Stimulated activated CD8-positive, alpha-beta memory T cell treated with anti-CD3 and anti-CD28 coated beads, Interleukin-12 subunit alpha, Interleukin-12 subunit beta, amount 100 ng/mL, for 1 hour (primary cell): ENCODE measurements at places on chromosomes 11 and 22.
A peak's percentile ranks its signal among the peaks of the same experiment; 100 is the strongest.

DNA sequence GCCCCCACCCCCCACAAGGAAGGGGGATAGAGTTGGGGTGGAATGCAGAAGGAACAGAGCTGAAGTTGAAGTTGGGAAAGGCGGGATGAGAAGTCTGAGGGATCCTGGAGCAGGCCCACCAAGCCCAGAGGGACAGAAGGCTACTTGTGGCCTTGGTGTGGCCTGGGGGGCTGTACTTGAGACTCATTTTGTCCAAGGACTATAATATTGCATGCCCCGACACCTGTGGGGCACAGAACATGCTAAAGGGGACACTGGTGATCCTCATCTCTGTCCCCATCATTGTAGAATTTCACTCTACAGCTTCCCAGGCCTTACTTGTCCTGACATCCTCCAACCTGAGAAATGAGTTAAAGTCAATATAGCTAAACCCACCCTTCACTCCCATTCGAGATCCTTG lies 1.3 kb downstream of the ESAM start:
- DNase-seq, result no peak

GRCh38 chr11:88680806-88681205 lies 343.3 kb upstream of the CTSC start:
- no peak for DNase-seq

- no peak for DNase-seq
These were observed 104.1 kb downstream of the ETS1 start for GRCh38 chr11:128483211-128483788.

DNA sequence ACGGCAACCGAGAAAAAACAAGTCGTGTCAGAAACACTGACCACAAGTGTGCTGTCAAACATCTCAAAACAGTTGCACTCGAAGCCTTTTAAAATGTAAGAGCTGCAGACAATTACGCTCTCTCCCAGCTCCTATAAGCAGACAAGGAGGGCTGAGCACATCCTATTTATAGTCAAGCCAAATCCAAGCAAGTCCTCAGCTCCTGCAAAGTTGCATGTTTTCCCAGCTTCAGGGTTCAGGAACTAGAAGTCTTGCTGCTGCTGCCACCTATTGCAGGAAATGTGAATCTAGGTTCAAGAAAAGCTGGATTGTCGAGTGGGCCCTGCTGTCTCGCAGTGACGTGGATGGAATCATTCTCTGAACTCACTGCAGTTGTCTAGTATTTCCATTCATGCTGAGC lies 15.5 kb downstream of the EFCAB6 start:
- DNase-seq, result no peak

DNA sequence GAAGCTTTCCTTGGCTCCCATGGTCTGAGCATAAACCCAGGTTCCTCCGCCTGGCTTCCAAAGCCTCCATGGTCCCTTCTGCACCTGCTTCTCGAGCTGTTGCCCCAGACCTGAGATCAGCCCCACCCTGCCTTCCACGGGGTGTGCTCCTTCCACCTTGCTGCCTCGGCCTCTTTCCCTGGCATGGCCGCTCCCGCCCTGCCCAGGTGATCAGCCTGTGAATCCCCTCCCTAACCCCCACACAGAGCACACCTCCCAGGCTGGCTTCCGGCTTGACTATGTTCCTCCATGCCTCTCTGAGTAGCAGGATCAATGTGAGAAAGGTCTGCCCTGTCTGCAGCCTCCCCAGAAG lies 2.7 kb upstream of the PPP6R3 start:
- no peak for DNase-seq

GRCh38 chr11:110141812-110142211 lies 48.6 kb downstream of the ZC3H12C start:
- DNase-seq, result no peak

DNA sequence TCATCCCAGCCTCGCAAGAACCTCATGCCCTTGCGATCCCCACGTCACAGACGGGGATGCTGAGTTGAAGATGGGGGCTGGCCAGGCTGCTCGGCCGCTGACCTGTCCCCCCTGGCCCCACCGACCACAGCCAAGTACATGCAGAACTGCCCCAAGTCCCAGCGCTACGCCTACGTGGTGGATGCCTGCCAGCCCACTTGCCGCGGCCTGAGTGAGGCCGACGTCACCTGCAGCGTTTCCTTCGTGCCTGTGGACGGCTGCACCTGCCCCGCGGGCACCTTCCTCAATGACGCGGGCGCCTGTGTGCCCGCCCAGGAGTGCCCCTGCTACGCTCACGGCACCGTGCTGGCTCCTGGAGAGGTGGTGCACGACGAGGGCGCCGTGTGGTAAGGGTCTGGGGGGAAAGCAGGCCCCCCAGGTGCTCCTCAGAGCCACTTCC lies 10.0 kb downstream of the MUC5B start:
- no peak for DNase-seq

- no peak for DNase-seq
These were observed 44.5 kb downstream of the NECTIN1 start for GRCh38 chr11:119684361-119685110.

- no peak for DNase-seq
These were observed 113.5 kb downstream of the GUCY1A2 start for GRCh38 chr11:106904826-106905225.

DNA sequence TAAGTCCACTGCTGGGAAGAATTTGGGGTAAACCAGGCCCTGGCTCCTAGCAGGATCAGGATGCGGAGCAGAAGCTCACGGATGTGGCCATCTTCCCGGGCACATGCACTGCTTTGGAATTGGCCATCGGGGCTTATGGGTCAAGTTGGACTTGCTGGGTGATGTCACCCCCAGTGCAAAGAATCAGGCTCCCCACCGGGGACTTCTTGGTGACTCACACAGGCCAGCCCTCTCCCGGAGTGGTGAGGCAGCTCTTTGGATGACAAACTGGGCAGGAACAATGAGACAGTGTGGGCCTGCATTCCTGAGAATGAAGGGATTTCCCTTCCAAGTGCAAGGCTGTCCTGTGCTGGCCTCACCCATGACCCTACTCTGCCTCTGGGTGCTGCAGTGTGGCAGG lies 128.8 kb upstream of the ANO1 start:
- no peak for DNase-seq

DNA sequence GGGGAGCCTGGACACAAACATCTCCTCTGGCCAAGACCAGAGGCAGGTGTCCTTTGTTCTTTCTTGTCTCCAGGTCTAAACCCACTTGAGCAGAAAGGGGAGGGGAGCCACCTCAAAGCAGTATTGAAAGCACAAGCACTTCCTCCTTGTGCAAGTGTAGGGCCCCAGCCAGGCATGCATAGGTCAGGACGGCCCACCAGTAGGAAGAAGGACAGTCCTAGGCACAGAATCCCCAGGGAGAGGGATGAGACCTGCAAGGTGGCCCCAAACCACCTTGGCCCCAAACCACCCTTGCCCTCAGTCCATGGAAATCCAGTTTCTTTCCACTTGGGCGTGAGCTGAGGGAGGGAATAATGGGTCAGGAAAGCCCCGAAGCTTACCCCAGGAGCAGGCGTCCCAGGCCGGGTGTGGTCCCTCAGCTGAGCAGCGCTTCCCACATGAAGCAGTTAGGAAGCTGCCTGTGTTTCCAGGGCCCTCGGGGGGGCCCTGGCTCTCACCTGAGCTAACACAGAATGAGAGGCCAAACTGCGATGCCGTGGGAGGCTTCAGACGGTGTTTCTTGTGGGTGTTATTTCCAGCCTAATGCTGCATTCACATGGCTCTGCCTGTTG lies 20.4 kb upstream of the IGSF9B start:
- no peak for DNase-seq

- DNase-seq, result no peak
These were observed 46.5 kb downstream of the FBLN1 start for GRCh38 chr22:45548991-45549761.

- DNase-seq, result peak; percentile 52
These were observed 28.5 kb downstream of the RCOR2 start for GRCh38 chr11:63888170-63889086.

- no peak for DNase-seq
These were observed 88.5 kb downstream of the MYEOV start for GRCh38 chr11:69382131-69383128.

- no peak for DNase-seq
These were observed 51.8 kb upstream of the ASPHD2 start for GRCh38 chr22:26377170-26377830.

GRCh38 chr22:19801340-19802000 lies 40.9 kb downstream of the TBX1 start:
- no peak for DNase-seq

DNA sequence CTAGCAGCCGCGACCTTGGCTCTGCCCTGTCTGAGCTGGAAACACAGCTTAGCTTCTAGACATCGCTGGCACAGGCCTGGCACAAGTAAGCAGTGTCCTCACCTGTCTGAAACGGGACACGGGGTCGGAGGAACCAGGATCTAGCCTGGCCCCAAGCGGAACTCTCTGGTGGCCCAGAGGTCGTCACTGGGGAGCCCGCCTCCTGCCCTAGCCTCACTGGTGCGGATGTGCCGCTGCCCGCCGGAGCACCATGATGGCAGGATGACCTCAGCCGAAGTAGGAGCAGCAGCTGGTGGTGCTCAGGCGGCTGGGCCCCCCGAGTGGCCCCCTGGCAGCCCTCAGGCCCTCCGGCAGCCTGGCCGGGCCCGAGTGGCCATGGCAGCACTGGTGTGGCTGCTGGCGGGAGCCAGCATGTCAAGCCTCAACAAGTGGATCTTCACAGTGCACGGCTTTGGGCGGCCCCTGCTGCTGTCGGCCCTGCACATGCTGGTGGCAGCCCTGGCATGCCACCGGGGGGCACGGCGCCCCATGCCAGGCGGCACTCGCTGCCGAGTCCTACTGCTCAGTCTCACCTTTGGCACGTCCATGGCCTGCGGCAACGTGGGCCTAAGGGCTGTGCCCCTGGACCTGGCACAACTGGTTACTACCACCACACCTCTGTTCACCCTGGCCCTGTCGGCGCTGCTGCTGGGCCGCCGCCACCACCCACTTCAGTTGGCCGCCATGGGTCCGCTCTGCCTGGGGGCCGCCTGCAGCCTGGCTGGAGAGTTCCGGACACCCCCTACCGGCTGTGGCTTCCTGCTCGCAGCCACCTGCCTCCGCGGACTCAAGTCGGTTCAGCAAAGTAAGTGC lies 871 bp downstream of the SLC35E4 start:
- no peak for DNase-seq

DNA sequence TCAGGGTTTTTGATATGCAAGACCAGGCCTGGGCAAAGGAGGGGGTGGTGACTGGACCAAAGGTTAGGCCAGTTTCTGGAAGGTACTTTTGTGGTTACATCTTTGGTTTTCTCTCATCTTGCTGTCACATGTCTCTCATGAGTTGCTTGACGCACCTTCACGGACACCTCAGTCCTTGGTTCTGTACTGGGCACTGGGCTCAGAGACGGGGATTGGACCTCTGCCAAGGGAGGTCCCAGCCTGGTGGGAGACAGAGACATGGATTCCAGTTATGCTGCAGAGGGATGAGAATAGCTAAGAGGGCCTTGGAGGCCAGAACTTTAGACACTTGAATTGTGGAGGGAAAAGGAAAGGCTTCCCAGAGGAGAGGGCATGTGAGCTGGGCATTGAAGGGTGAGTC lies 1.7 kb downstream of the USP35 start:
- DNase-seq, result no peak

DNA sequence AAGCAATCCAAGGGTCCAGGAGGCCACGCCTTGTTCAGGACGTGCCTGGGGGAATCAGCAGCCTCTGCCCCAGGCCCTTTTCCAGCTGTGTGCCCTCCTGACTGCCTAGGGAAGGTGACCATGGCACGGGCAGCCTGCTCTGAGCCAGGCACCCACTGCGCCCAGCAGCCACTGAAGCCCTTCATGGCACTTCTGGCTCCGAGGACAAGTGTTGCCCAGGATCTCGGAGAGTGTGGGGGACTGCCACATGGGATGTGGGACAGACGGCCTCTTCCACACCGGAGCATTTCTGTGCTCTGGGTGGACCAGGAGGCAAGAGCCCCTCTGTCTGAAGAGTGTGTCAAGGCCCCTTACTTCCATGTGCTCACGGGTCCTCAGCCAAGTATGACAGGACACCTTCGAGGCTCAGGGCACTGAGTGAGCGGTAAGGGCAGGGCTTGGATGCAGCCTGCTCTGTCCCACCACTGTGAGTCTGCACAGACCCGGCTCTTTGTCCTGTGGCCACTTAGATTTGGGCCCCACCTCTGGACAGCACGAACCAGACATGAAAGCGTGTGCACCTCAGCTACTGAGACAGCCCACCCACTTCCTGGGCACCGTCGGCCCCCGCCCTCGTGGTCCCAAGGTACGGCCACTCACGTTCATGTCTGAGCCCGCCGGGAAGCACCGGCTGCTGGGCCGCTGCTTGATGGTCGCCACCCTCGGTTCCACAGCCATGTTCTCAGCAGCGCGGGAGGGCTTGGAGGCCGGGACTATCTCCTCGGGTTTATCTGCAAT lies 93.6 kb downstream of the CTTN start:
- DNase-seq, result no peak

DNA sequence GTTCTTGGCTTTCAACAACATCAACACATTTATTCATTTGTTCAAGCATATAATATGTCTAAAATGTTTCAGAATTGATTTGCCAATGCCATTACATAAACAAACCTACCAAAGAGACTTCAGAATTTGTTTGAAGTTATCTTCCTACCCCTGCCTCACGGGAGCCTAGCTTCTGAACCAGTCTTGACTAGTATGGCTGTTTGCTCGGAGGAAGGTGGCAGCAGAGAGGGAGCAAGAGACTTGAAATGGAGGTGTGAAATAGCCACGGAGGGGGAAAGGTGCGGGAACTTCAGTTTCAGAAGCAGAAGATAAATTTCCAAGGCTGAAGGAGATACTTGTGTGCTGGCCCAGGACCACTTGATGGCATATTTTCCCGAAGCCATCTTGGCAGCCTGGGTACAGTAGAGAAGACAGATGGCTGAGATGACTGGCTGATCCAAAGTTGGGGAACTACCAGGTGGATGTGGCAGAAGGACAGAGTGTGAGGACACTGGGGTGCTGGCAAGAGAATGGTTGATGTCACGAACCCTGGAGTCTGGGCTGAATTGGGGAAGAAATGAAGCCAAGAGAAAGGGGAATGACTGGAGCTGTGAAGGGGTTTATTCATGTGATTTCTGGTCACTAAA lies 14.0 kb upstream of the MTCH2 start:
- DNase-seq, result no peak

- no peak for DNase-seq
These were observed 715.9 kb upstream of the API5 start for GRCh38 chr11:42595876-42596275.

DNA sequence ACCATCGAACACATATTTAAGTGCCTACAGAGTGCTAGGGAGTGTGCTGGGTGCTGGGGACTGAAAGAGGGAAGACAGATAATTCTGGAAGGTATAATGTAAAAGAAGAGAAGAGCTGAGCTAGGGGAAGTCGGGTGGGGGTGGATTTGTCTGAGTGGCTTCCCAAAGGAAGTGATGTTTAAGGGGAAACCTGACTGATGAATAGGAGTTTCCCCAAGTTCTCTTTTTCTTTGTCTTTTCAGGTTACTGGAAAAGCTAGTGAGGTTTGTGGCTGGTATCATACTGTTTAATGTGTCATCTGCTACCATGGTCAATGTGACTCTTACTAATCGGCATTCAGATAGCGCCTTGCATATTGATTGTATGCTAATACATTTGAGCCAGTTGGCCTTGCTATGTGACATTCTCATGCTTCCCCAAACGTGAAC lies 151.6 kb upstream of the MTMR2 start:
- no peak for DNase-seq
